GF-D8 (cell line): ENCODE measurements at places on chromosomes 11 and 22.

DNA sequence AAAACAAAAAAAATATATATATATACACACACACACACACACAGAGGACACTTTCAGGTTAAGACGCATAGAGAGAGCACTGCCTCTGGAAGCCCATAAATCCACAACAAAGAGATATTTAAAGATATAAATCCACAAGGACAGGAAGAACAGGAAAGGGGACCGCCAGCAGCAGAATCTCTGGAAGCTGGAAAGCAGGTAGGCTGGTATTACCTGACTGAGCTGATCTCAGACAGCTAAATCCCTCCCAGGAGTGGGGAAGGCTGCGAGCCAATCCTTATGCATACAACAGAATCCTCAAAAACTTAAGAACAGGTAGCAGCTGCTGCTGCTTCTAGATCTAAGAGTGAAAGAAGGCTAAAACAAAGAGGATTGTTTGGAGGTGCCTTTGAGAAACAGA is 1.8 kb upstream of the MCAT start:
- DNase-seq: no peak

DNA sequence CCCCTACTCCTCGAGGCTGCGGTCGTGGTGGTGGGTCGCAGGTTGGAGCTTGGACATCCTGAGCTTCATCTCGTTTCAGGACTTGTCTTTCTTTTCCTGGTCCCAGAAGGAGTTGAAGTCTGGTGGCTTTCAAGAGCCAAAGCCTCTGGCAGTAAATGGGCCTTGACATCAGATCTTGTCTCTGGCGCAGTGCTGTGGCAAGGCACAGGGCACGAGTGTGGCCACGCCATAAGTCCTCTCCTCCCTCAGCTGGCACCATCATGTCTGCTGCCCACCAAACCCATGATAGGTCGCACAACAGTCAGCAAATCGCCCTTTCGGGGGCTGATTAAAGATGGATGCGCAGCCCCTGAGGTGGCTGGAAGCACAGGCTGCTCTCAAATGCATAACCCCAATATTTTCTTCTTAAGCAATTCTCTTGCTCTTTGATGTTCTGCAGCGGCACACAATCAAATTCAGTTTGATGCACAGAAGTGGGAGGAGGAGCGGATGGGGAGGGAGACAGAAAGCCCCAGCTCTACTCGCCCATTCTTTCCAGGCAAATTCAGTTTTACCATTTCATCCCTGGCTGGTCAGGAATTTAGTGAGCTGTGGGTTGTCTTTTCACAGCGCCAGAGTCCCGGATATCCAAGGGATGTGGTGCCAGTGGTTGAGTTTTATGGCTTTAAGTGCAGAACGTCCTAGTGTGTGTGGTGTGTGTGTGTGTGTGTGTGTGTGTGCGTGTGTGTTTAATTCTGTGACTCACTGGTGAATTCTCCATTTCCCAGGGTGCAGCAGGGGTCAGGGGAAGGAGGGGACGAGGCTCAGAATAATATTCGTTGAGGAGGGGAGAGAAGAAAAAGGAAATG is 162.0 kb downstream of the DSCAML1 start:
- no peak for DNase-seq

DNA sequence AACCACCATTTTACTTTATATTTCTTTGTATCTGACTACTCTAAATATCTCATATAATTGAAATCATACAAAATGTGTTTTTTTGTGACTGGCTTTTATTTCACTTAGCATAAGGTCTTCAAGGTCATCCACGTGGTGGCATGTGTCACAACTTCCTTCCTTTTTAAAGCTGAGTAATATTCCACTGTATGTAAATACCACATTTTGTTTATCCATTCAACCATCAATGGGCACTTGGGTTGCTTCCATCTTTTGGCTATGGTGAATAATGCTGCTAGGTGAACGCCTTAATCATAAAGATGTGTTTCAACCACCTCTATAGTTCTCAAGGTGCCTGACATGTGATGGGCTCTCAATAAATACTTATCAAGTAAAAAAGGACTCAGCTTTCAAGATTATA is 15.5 kb downstream of the RAB30 start:
- no peak for DNase-seq

DNA sequence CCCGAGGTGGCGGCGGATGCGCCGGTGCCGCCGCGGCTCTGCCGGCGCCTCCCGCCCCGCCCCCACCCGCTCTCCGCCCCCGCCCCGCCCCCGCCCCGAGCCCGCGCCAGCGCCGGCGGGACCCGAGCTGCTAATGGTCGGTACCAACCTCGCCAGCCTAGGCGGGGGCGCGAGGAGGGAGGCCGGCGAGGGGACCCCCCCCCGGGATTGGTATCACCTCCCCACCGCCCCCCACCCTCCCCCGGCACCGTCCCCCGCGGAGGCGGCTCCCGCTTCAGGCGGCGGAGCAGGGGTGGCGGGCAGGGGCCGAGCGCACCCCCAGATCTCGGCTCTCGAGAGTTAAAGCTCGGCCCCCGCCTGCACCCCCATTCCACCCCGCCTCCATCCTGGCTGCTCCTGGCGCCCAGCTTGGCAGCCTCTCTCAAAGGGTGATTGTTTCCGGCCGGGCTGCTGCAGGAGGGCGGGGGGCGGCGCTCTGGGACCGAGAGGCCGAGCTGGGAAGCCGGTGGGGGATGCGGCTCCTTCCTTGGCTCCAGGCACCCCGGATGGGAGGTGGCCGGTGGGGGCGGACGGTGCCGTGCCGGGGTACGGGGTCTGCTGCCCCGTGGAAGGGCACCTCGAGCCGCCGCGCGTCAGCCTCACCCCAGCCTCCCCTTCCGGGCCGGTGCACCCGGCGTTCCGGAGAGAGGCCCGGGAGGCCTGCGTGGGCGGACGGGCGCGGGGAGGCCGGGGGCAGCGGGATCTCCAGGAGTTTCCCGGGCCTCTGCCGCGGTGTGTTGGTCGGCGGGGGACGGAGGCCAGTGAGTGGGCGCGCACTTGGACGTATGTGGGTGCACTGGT is at the start of gene B3GAT1:
Gene B3GAT1 (minus strand): TSS at position 40 of the 840 bp plus-strand sequence. CDS start 24,583 bp downstream, outside the sequence.
- no peak for DNase-seq

DNA sequence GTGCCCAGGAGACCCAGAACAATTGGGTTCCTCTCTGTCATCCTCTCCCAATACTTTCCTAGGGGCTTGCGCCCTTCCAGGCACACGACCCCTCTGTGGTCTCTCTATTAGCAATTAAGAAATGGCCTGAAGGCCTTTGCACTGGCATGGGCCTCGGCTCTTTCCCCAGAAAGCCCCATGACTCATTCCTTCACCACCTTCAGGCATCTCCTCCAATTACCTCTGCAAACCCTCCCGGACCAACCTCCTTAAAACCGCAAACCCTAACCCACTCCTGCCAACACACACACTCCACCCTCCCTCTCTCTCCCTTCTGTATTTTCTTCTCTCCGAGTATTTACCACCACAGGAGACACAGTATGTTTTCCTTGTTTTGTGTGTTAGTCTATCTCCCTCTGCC is 36.7 kb downstream of the LARGE1 start:
- no peak for DNase-seq
